Caudate nucleus (tissue), 63 donors: ENCODE measurements at places on chromosomes 7 and 10.
A peak's percentile ranks its signal among the peaks of the same experiment; 100 is the strongest.

- DNase-seq = no peak
Observed at GRCh38 chr10:125662584-125662983, 20.4 kb downstream of the TEX36 start.

- no peak for DNase-seq
Observed at GRCh38 chr7:82932516-82932915, 230.2 kb downstream of the PCLO start.

- DNase-seq = no peak
Observed at GRCh38 chr10:79402951-79403350, 42.5 kb downstream of the ZCCHC24 start.

DNA sequence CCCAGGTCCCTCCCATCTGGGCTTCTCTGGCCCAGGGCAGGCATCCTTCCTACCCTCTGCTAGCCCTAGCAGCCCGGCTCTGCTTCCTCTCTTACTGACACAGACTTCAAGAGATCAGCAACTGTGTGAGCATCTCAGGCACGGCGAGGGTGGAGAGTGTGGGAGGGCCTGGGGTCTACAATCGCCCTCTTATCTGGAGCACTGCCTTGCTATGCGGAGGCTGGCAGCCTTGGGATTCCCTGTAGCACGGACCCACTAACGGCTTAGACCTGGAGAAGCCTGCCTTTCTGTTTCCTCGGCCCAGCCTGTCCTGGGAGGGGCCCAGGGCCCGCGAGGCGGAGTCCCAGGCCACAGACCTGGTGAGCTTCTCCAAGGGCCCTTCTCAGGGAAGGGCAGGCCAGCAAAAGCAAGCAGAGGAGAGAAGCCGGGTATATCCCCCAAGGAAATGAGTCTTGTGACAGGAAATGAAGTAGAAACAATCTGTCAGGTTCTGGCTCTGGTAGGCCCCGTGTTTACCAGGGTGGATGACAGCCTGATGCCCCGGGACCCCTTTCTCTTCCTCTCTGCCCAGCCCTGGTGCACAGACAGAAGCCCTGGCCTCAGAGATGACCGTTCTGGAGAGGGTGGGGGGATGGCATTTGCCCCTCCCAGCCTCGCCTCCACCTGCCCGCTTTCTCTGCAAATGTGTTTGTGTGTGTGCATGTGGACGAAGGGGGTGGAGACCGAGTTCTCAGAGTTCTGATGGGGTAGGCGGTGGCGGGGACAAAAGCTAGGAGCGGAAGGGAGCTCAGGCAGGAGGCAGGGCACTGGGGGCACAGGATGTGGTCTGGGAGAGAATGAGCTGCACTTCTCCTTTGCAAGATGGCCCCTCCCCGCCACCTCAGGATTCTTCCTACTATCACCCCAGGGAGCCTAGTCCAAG, 2.5 kb downstream of the LRCH4 start:
- DNase-seq = no peak

GRCh38 chr10:78196964-78197363, 163.3 kb downstream of the RPS24 start:
- DNase-seq = no peak

GRCh38 chr7:32204361-32205018, 134.3 kb upstream of the PDE1C start:
- peak; percentile 46 for DNase-seq

GRCh38 chr7:84914598-84914997, 272.3 kb downstream of the SEMA3D start:
- no peak for DNase-seq

DNA sequence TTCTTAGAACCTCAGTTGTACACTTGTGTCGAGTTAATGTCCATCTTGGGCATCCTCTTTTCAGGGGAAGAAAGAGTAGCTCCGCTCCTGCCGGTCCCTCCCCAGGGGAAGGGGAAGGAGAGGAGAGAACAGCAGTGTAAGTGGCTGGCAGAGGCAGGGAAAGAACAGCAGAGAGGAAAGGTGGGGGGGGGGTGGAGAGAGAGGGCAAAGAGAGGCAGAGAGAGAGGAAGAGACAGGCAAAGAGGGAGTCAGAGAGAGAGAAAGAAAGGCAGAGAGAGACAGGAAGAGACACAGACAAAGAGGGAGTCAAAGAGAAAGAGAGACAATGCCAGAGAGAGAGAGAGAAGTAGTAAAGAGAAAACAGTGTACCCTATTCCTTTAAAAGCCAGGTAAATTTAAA, 53.9 kb downstream of the MRPS24 start:
- DNase-seq = no peak

- DNase-seq = no peak
Observed at GRCh38 chr10:131231965-131232541, 79.5 kb downstream of the TCERG1L start.

DNA sequence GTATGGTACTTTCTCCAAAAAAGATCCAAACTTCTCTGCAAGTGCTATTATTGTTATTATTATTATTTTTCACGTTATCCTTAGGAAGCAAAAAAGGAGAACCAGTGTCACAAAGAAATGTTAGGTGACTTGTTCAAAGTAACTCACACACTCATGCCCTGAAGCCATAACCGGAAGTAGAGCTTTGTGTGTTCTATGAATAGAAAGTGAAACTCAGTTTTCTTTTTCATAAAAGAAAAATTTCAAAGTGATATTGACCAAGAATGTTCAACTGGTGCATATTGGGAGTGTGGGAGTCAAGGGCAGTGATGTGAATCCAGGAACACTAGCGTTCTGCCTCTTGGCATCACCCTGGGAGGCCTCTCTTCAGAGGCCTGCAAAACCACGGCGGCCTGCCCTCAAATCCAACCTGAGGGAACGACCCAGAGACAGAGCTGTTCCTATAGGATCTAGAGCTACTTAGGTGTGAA, 106.1 kb downstream of the PRKCQ start:
- DNase-seq = no peak

GRCh38 chr10:71735709-71736569, 16.4 kb upstream of the C10orf105 start:
- no peak for DNase-seq

- DNase-seq = no peak
Observed at GRCh38 chr7:133784486-133785001, 342.6 kb upstream of the LRGUK start.

GRCh38 chr7:31323101-31323500, 17.4 kb downstream of the NEUROD6 start:
- no peak for DNase-seq

GRCh38 chr10:34726862-34727261, 88.2 kb downstream of the PARD3 start:
- DNase-seq = no peak

DNA sequence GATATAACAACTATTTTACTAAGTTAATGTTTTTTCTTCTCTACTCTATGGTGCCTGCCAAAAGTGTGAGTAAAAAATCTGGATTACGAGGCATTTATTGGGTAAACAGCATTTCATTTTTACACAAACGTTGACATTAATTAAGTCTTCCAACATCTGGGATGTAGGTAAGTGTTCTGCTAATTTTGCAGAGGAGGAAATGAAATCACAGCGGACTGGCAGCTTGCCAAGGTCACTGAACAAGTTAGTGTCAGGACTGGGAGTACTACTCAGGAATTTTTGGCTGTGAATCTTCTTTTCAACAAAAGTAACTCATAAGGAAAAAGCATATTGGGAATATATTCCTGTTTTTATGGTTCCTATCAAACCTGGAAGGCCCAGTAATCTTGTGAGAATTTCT, 612.1 kb upstream of the FZD8 start:
- DNase-seq = no peak
